Mammary epithelial cell (primary cell): ENCODE measurements at places on chromosomes 7 and 10. TPM values are rescaled to one million over a fixed set of nuclear protein-coding genes. Genes with fewer than 3 reads are reported as not detected.

MTURN gene
- total RNA-seq, result 15.5 TPM

SPDYE2 gene
- total RNA-seq, result not detected in 2 replicates

ALOX5 gene
- total RNA-seq, result 0.17 TPM

TBXAS1 gene
- total RNA-seq, result not detected

PHF14 gene
- 26.5 and 31.0 TPM in 2 replicates for total RNA-seq
